ENCODE measurements at places on chromosomes 7 and 10.

DNA sequence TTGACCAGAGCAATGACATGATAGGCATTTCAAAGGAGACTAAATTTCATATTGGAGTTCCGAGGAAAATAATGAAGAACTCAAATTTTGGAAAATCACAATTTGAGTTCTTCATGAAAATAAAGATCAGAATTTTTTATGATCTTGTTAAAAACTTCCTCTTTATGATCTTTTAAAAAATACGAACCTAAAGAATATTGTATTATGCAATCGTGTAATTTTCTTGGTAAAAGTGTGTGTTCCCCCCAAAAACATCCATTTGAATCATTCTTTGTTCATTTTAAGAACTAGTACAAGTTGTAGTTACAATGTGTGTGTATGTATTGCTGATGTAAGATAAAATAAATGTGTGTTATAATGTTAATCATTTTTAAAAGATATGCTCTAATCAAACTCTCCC is 79.3 kb upstream of the PDK4 start:
- no peak for DNase-seq

DNA sequence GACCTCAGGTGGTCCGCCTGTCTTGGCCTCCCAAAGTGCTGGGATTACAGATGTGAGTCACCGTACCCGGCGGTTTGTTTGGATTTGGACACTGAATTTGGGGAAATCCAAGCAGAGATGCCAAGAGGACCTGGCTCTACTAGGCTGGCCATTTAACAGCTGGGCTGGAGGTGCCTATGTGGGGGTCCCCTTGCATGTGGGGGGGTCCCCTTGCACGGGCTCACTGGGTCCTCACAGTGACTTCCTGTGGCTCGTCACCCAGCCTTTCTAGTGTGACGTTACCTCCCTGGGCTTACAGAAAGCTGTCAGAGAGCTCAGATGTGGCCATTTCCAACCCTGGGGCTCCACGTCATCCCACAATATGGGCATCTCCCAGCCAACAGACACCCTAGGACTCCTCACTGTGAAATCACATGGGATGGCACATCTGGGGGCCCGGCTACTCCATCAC is 49.3 kb upstream of the GNA12 start:
- DNase-seq: no peak

- DNase-seq: no peak
Observed at GRCh38 chr7:149720372-149721083, 52.9 kb downstream of the ZNF467 start.

DNA sequence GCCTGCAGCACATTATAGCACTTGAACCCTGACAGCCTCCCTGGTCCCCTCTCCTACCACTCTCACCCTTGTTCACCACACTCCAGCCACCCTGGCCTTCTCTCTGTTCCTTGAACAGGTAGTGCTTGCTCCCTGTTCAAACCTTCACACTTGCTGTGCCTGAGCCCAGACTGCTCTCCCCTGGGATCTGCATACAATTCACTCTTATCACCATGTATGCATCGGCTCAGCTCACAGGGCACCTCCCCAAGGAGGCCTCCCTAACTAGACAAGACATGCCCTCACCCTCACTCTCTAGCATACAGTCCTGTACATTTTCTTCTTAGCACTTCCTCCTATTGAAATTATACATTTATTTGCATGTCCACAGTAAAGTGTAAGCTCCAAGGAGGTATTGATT is 59.3 kb downstream of the FAM13C start:
- DNase-seq: no peak

DNA sequence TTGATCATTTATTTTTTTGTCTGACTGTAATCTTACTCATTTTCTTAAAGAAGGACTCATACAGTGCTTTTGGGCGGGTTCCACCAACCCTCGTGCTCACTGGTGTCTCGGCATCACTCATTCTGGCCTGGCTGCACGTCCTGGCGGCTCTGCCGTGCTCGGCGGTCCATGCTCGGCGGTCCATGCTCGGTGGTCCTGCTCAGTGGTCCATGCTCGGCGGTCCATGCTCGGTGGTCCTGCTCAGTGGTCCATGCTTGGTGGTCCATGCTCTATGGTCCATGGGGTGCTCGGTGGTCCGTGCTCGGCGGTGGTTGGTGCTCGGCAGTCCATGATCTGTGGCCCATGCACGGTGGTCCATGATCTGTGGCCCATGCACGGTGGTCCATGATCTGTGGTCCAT is 72.5 kb downstream of the WDR37 start:
- DNase-seq: no peak

DNA sequence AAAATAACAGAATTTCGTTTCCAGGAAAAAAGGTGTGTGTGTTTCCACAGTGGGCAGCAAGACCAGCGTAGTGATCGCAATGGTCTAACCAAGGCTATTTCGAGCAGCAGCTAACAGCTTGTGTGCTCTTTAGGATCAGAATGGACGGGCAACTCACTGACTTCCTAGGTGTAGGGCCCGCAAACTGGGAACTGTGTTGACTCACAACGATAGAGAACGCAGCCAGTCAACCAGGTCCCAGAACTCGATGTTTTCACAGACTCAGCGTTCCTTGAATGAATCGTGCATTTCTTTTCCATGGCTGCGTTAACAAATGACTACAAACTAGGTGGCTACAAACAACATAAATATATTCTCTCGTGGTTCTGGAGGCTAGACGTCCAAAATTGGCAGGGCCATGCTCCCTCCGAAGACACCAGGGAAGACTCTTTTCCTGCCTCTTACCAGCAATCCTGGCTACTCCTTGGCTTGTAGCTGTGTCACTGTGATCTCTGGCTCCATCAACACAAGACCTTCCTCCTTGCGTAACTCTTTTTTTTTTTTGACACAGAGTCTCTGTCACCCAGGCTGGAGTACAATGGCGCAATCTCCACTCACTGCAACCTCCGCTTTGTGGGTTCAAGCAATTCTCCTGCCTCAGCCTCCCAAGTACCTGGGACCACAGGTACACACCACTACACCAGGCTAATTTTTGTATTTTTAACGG is 39.1 kb downstream of the PODXL start:
- no peak for DNase-seq

- DNase-seq: no peak
Observed at GRCh38 chr7:139575338-139575680, 51.8 kb downstream of the CLEC2L start.

GRCh38 chr7:17304926-17305325 is 6.5 kb downstream of the AHR start:
- DNase-seq: no peak

DNA sequence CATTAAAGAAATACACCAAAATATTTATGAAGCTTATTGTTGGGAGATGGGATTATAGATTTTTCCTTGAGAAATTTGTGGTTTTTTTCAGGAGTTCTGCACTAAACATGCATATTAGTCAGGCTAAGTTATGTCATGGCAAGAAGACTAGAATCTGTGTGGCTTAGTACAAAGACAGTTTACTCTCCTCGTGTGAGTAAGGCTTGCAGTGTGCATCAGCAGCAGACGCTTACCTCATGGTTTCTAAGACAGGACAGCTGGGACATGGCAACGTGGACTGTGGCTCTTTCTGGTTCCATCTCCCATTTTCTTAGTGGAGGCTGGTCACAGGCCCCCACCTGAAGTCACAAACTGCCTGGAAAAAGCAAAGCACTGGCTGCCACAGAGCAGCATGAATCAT is 429.6 kb upstream of the VSTM2A start:
- no peak for DNase-seq

DNA sequence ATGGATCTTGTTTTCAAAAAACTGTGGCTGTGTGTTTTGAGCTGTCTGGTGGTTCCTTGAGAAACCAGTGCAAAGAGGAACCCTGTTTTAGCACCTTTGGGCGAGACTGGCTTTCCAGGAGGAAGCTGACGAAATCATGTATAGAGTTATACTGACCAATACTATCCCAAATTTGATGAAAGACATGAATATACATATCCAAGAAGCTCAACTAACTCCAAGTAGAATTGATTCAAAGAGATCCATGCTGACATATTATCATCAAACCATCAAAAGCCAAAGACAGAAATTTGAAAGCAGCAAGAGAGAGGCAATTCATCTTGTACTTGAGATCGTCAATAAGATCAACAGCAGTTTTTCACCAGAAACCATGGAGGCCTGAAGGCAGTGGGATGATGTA is 610.7 kb downstream of the DNAJB6 start:
- no peak for DNase-seq
